ENCODE measurements at places on chromosomes 3 and 15.

DNA sequence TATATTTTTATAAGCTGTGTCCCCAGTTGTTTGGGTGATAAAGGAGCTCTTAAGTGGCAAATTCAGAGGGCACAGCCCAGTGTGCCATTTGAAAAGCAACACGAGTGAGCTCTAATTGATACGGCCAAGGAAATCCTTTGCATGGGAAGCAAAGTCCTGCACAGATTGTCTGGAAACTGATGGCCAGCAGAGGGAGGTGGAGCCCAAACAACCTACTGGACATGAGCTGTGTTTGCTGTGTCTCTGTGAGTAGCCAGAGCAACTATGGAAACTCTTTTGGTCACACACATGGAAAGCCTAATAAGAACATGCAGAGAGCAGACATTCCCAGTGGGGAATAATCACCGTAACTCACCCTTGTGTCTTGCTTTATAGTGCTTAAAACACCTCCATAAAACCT lies 24.4 kb downstream of the ONECUT1 start:
- no peak for DNase-seq

GRCh38 chr3:73500321-73500720 lies 124.4 kb downstream of the PDZRN3 start:
- DNase-seq = no peak

DNA sequence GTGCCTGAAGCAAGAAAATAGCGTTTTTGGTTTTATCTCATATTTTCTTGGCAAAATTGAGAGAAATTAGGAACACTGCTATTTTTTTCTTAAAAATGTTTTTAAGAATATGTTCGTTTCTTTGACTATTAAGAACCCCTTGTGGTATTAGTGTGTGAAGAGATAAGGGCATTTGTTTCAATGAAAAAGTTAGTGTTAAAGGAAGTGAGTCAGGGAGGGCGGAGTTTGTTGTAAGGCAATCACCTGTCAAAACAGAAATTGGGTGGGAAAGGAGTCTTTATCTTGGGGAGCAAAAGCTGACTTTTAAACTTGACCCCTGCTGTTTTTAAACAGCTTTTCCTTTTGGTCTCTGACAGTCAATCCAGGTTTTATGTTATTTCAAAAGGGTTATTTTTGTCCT lies 4.2 kb downstream of the RAP2B start:
- no peak for DNase-seq

DNA sequence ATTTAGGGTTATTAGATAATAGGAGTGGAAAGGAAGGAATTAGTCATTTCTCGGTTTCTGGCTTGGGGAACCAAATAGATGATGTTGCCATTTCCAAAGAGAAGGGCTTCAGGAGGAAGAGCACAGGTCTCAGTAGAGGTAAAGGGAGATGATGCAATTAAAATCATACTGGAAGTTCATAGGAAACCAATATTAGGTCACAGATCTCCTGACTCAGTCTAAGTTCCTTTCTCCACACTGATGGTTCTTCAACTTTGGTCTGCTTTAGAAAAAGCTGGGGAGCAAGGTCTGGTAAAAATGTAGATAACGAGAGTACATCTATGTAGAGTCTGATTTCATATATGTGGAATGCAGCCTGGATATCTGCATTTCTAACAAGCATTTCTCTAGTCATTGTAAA lies 130.9 kb downstream of the POLQ start:
- DNase-seq = no peak

GRCh38 chr3:112561484-112561733 lies 353 bp downstream of the ATG3 start:
- peak; percentile 59 for DNase-seq

DNA sequence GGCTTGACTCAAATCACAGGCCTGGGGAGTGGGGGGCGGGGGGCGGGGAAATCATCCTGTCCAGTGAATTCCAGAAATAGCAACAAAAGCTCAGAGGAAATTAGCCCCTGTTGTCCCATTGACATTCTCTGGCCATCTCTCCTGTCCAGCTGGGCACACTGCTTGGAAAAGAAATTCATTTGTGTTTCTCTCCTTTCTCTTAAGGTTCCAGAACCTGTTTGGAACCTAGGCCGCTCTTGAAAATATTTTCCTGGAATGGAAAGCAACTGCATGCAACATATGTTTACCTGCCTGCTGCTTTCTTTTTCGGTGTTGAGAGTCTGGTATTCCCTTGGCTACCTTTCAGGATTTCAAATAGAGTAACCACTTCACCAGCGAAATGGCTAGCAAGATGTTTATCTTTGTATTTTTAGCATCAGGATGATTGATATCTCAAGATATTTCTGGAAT lies 169.0 kb downstream of the GHSR start:
- no peak for DNase-seq

DNA sequence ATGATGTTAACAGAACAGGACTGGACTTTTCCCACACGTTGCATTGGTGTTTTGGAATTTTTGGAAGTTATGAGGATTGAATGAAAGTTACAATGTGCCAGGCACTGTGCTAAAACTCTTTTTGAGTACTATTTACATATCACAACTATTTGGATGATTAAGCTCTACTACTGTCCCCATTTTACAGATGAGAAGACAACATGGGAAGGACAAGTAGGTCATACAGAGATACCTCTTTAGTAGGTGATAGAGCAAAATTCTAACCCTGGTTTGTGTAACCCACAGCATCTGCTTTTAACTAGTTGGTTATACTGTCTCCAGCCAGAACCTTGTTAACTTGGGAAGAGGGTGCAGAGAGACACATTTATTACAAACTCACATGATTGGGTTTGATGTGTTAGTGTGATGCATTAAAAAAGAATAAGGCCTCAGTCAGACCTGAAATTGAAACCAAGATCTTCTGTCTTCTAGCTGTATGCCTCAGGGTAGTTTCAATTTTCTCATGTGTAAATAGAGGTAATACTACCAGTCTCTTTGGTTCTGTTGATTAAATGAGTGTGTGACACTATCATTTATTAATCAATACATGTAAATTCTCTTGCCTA lies 1.4 kb downstream of the NDUFB4 start:
- DNase-seq = no peak

- no peak for DNase-seq
Measured at GRCh38 chr3:132637590-132637989, 22.0 kb downstream of the ACAD11 start.

DNA sequence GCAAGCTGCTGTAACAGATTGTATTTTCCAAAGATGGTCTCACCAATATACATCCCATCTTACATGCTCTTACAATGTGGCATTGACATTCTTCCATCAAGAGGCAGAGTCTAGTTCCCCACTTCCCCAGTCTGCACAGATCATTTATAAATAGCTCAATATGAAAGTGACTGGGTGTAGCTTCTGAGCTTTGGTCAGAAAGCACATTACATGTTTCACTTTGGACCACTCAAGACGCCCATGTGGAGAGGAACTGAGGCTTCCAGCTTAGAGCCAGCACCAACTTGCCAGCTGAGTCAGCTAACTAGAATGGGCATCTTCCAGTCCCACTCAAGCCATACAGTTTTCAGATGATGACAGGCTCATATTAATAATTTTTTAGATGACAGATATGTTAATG lies 45.5 kb downstream of the GREM1 start:
- no peak for DNase-seq

- no peak for DNase-seq
Measured at GRCh38 chr15:88284318-88284998, 27.9 kb upstream of the NTRK3 start.

GRCh38 chr3:143480344-143480743 lies 360.8 kb downstream of the CHST2 start:
- no peak for DNase-seq

DNA sequence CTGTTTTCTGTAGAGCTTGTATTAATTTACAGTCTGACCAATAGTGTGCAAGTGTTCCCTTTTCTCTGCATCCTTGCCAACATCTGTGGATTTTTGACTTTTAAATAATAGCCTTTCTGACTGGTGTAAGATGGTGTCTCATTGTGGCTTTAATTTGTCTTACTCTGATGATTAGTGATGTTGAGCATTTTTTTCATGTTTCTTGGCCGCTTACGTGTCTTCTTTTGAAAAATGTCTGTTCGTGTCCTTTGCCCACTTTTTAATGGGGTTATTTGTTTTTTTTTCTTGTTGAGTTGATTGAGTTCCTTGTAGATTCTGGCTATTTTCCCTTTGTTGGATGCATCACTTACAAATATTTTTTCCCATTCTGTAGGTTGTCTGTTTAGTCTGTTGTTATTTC lies 7.6 kb upstream of the ACOX2 start:
- DNase-seq = no peak

GRCh38 chr3:102619361-102619760 lies 184.5 kb downstream of the ZPLD1 start:
- DNase-seq = no peak

DNA sequence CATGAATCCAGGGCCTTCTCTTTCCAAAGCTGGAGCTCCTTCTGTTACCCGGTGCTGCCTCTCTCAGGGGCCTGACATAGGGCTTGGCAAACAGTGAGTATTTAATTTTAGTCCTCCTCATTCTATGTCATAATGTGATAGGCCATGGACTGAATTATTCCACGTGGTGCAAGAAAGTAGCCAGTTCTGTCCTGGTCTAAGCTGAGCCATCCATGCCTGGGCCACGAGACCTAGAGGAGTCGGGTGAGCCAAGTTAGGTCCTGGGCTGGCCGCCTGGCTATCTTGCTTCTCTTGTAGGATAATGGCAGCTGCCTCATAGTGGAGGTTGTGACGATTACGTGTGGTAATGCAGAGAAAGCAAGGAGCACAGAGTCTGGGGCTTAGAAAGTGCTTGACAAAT lies 170.6 kb downstream of the FAM43A start:
- no peak for DNase-seq

DNA sequence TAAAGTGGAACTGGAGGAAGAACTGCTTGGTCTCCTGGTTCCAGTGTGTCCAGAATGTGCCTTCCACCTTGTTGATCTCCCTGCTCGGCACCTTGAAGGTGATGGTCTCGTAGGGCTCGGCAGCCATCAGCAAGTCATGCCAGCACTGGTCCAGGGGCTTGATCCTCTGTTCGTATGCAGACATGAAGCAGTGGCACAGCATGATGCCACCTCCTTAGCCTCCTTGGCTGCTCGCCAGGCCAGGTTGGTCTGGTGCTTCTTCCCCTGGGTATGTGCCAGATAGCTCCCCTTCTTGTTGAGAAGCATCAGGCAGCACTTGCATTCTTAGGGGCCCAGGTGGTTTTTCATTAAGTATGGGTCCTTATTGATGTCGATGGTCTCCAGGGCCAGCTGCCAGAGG lies 17.8 kb upstream of the TXNRD3 start:
- DNase-seq = no peak

DNA sequence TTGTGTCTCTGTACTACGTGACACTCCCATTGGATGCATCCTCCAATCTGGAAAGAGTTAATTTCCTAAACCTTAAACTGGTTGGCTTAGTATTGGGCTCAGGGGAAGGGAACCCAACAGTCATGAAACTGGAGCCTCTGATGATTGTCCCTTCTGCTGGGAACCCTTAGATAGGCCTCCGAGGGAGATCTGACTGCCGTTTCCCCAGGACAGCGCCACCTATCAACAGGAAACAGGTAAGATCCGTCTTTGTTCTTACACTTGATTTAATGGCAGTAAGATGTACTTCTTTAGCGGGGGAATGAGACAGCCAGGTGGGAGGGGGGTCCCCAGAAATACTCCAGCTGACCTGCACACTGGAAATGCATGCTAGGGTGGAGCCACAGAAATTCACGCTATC lies 1749.6 kb downstream of the SI start:
- no peak for DNase-seq

DNA sequence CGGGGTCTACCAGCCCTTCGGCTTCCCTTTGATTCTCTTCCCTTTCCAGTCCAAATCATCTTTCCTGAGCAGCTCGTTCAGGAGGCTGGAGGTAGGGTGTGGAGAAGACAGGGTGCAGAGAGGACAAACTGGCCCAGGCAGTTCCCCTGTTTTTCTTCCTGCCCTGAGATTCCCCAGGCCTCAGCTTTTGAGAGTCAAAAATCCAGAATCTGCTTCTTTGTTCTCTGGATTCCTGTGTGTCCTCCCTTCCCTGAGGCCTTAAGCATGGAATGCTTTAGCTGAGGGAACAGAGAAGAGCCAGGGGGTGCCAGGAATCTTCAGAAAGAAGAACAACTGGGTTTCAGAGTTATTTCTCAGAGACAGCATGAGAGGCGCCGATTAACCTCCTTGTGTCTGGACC lies 26.7 kb upstream of the LRTM1 start:
- DNase-seq = no peak

DNA sequence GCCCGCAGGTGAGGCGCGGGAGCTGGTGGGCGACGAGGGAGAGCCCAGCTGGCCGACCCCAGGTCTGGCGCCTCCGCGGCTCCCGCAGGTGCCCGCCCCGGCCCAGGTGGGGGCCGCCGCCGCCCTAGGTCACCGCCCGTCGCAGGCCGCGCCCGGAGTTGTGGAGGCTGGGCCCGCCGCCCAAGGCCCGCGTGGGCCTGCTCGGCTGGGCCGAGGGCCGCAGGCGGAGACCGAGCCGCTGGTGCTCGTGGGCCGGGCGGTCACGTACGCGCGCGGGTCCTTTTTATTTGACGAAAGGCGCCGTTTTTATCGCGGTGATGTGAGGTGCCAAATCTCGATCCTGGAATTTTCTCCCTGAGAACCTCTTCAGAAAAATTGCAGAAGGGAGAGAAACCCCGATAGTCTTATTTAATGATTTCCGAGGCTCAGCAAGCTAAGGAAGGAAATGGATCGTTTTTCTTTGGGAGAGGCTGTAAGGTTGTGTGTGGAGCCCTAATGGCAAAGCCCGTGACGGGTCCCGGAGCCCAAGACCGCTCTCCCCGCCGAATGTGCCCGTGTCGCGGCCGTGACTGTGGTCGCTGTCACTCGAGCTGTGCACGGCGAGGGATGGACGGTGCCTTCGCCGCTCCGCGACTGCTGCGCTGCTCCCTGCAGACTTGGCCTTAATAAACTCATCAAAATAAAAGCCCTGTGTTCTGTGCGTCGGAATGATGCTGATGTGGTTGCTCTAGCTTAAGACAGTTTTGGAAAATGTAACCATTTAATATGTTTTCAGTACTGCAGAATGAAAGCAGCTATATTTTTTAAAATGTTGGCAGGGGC lies 612 bp downstream of the APPL1 start:
- peak; percentile 18 for DNase-seq

GRCh38 chr15:40357246-40357645 lies 773 bp upstream of the DISP2 start:
- no peak for DNase-seq

DNA sequence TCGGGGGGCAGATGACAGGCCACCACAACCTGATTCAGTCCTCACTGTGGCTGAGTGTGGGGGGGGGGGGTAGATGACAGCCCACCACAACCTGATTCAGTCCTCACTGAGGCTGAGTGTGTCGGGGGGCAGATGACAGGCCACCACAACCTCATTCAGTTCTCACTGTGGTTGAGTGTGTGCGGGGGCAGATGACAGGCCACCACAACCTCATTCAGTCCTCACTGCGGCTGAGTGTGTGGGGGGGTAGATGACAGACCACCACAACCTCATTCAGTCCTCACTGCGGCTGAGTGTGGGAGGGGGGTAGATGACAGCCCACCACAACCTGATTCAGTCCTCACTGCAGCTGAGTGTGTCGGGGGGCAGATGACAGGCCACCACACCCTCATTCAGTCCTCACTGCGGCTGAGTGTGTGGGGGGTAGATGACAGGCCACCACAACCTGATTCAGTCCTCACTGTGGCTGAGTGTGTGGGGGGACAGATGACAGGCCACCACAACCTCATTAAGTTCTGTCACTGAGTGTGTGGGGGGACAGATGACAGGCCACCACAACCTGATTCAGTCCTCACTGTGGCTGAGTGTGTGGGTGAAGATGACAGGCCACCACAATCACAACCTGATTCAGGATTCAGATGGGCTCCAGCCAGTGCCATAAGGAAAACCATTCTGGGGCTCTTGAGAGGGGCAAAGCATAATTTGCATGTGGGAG lies 16.9 kb downstream of the ZNF717 start:
- DNase-seq = no peak

GRCh38 chr15:78182821-78183220 lies 33.7 kb downstream of the IDH3A start:
- no peak for DNase-seq

Measured in activated CD8-positive, alpha-beta memory T cell treated with anti-CD3 and anti-CD28 coated beads for 4 hours (primary cell).